ENCODE measurements at places on chromosomes 5 and 9. TPM values are rescaled to one million over a fixed set of nuclear protein-coding genes. Genes with fewer than 3 reads are reported as not detected.

GRCh38 chr5:154535535-154535934 is 57.5 kb upstream of the HAND1 start:
- DNase-seq, result no peak

- no peak for DNase-seq
Measured at GRCh38 chr5:33501899-33502298, 61.1 kb downstream of the TARS1 start.

GRCh38 chr5:119357270-119357669 is 1.5 kb downstream of the TNFAIP8 start:
- no peak for DNase-seq

GRCh38 chr5:171543148-171543815 is 123.8 kb downstream of the FGF18 start:
- DNase-seq, result no peak

DNA sequence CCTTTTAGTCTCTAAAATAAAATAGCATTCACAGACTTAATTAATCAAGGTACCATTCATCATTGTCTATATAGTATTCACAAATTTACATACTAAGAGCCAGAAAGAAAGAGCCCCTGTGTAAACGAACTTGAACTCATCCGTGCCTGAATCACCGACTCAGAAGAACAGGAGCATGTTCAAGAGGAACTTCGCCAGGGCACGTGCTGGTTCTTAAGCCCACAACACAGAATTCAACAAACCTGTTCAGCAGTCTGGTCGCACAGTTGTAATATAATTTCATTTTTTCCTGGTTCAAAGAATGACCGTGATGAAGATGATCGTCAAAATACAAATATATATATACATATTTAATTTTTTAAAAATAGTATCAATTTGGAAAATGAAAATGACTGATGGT is 141.9 kb downstream of the CETN3 start:
- no peak for DNase-seq

- no peak for DNase-seq
Measured at GRCh38 chr5:106136061-106136460, 1534.7 kb downstream of the EFNA5 start.

DNA sequence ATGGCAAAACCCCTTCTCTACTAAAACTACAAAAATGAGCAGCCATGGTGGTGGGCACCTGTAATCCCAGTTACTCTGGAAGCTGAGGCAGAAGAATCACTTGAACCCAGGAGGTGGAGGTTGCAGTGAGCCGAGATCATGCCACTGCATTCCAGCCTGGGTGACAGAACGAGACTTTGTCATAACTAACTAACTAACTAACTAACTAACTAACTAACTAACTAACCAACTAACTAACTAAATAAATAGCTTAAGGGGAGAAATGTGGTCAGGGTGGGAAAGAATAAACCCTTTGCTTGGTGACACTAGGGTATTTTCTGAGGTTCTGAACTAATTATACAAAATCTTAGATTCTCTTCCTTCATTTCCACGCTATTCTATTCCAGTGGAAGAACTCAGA is 184.4 kb upstream of the MEF2C start:
- DNase-seq, result no peak

DNA sequence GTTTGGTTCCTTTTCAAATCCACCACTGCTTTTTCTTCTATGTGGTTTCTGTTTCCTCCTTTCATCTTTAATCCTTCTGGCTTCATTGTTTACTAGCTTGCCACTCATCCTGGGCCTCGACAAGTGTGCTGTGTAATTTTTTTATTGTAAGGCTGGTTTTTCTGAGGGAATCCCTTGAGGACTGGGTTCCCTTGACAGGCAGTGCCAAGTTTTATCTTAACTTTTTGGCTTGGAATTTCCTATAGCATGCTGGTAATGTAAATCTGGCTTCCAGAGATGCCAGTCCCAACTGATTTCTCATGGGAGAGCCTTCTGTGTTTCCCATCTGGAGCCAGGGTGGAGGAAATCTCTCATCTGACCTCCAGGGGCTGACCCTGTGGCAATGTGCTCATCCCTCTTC is 184.7 kb downstream of the ROR2 start:
- DNase-seq, result no peak

DNA sequence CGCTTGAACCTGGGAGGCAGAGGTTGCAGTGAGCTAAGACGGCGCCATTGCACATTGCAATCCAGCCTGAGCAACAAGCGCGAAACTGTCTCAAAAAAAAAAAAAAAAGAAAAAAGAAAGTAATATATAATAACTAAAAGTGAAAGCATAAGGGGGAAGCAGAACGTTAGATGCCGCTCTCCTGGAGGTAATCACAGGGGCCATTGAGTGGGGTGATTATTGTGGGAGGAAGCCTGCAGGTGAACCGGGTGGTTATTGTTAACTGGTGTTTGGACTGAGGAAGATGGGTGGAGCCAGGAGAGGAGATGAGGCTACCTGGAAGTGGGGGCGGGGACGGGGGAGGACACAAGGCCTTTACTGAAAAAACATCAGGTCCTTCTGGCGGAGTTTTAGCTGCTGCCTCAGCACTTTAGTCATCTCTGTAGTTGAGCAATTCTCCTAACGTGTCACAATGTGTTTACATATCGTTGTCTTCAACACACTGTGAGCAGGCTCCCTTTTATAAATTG is 5.3 kb upstream of the TJP2 start:
- no peak for DNase-seq

GRCh38 chr5:130526708-130527107 is 622.4 kb downstream of the CHSY3 start:
- DNase-seq, result no peak

DNA sequence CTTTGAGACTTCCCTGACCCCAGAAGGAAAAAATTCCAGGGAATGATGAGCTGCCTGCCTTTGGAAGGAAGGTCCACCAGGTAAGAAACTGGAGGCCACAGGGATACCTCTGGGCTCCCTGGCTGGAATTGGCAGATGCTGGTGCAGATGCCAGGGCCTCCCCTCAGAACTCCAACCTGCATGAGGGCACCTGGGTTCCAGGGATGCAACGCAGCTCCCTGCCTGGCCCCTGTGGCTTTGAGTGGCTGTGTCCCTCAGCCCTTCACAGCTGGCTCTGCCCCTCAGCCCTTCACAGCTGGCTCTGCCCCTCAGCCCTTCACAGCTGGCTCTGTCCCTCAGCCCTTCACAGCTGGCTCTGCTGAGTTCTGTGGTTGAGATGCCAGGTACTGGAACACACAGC is 13.9 kb downstream of the KCNMB1 start:
- no peak for DNase-seq

- DNase-seq, result no peak
Measured at GRCh38 chr5:172883066-172883465, 49.0 kb downstream of the ERGIC1 start.

DNA sequence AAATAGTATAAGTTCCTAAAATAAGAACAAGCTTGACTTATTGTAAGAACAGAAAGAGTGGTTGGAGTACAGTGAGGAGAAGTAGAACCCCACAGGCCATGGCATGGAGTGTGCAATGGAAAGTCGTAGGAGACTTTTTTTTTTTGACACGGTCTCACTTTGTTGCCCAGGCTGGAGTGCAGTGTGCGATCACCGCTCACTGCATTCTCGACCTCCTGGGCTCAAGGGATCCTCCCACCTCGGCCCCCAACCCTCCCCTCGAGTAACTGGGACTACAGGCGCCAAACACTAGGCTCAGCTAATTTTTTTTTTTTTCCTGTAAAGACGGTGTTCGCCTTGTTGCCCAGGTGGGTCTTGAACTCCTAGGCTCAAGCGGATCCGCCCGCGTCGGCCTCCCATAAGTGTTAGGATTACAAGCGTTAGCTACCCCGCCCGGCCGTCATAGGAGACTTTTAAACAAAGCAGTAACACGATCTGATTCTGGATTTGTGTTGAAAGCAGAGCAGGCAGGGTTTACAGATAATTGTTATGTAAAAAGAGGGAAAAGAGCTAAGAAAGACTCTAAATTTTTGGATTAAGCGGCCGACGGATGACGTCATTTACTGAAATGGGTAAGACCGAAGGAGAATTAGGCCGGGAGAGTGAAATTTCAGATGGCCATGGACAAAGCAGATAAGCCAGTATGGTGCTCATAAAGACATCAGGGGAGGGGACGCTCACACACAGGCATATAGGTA is 752 bp downstream of the TSTD2 start:
- DNase-seq, result no peak

GRCh38 chr5:77095189-77095588 is 8.1 kb upstream of the ZBED3 start:
- no peak for DNase-seq

DNA sequence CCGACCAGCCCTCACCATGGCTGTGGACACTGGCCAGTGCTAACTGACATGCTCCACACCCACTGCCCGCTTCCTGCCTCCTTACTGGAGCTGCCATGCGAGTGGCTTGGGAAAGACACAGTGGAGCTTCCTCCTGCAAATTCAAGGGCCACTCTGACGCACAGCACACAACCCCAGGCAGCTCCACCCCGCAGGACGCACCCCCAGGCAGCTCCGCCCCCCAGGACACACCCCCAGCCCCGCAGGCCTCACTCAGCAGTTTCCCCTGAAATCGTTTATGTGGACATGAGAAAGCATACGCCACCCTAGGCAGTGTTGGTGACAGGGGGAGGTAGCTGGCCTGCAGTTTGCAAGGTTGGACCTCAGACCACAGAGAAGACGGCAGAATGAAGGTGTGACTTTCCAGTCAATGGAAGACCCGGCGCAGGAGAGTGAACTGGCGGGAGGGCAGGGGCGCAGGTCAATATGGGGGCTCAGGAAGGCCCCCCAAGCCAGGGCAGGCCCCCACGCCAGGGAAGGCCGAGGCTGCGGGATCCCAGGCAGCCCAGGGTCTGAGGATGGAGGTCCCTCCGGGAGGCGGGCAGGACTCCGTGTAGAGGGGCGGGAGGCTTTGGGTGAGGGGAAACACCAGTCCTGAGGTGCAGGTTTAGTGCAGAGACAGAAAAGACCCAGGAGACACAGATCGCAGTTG is 21.6 kb downstream of the LPCAT1 start:
- DNase-seq, result no peak

DNA sequence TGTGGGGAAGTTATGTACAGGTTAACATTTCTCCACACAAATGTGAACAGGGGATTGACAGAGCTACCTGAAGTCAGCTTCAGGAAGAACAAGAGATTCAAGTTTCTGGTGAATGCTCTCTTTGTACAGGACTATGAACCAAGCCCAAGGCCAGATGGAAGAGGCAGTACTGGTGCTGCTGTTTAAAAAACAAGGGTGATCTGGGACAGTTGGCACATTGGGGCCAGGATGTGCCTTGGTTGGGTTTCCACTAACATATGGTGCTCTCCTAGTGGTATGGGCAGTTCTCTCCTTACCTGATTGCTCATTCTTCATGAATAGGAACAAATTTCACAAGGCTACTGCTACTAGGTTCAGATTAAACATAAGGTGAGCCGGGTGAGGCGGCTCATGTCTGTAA is 40.0 kb downstream of the MTMR12 start:
- no peak for DNase-seq

The IL9 gene
- not detected for polyA plus RNA-seq

The PCDHB10 gene
- 1.4 TPM for polyA plus RNA-seq

The PCDHGB1 gene
- polyA plus RNA-seq, result 0.77 TPM

The IFNE gene
- 0.08 TPM for polyA plus RNA-seq

The SIT1 gene
- not detected for polyA plus RNA-seq

Data from SK-N-SH (cell line).